ELR (cell line): ENCODE measurements at places on chromosomes 5 and 9.

GRCh38 chr9:109064963-109065702 lies 51.8 kb upstream of the CTNNAL1 start:
- peak; percentile 94 for DNase-seq

DNA sequence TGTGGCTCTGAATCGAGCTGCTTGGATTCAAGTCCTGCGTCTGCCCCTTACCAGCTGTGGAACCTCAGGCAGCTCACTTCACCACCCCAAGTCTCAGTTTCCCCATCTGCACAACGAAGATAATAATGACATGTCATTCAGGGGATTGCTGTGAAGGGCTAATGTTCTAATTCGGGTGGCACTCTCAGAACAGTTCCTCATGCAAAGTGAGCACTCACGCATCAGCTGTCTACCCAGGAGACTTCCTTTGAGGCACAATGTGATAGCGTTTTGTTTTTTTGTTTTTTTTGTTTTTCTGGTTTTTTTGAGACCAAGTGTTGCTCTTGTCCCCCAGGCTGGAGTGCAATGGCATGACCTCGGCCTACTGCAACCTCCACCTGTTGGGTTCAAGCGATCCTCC lies 56.4 kb downstream of the NTNG2 start:
- DNase-seq, result no peak

- DNase-seq, result no peak
These were observed 213.1 kb upstream of the ACO1 start for GRCh38 chr9:32171339-32171738.

DNA sequence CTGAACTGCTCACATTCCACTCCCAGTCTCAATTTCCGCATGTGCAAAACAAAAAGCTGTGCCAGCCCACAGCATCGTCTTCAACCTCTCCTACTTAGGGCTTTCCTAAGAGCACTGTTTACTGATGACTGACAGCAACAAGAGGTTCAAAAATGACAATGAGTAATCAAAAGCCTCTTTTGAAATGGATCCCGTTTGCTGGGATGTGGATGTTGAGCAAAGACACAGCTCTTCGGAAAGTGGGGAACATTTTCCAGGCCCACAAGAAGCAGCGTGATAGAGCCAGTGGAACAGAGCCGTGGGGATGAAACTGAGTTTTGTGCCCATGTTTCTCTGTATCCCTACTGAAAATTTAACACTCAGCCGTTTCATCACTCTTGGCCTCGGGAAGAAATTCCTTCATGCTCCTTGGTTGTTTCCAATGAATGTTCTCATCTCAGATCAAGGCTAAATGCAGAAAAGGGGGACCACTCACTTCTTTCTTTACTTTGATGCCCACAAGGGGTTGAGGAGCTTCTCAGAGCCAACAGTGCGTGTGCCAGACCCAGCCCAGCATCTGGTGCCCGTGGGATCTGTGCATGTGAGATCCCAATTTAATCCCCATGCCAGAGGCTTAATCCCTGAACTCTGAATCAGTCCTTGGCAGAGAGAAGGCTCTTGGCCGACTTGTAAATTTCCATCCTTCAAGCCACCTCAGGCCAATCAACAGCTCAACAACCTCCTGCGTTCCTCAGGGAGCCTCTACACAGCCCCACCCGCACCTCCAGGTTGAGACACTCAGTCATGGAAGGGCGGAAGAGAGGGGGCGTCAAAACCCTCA lies 230.2 kb upstream of the DAPK1 start:
- no peak for DNase-seq

- DNase-seq, result peak; percentile 22
These were observed 8.7 kb downstream of the TAS2R1 start for GRCh38 chr5:9621379-9621903.

GRCh38 chr5:134018154-134018985 lies 13.6 kb upstream of the VDAC1 start:
- peak; percentile 41 for DNase-seq

DNA sequence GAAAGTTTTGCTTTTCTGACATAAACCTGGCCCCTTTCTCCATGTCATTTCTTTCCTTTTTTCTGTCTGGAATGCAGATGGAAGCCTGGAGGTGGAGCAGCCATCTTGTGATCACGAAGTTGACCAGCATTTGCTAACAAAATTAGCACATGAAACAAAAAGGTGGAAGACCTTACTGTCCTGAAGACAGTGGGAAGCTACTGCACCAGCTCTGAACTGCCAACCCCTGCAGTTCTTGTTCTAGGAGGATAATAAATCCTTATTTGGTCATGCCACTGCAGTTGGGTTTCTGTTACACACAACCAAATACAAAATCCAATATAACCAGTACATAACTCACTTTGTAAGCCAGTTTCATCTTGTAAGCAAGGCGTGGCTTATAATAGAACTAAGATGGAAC lies 249.4 kb upstream of the TBCA start:
- DNase-seq, result no peak

- DNase-seq, result no peak
These were observed 148.7 kb downstream of the OXCT1 start for GRCh38 chr5:41721516-41721915.

- no peak for DNase-seq
These were observed 112.5 kb upstream of the CD180 start for GRCh38 chr5:67308988-67309688.

GRCh38 chr9:112258106-112258505 lies 75.3 kb downstream of the PTBP3 start:
- DNase-seq, result no peak

- DNase-seq, result no peak
These were observed 1.3 kb downstream of the CD74 start for GRCh38 chr5:150411245-150411979.

GRCh38 chr5:73896097-73896496 lies 270.1 kb downstream of the ARHGEF28 start:
- DNase-seq, result no peak

DNA sequence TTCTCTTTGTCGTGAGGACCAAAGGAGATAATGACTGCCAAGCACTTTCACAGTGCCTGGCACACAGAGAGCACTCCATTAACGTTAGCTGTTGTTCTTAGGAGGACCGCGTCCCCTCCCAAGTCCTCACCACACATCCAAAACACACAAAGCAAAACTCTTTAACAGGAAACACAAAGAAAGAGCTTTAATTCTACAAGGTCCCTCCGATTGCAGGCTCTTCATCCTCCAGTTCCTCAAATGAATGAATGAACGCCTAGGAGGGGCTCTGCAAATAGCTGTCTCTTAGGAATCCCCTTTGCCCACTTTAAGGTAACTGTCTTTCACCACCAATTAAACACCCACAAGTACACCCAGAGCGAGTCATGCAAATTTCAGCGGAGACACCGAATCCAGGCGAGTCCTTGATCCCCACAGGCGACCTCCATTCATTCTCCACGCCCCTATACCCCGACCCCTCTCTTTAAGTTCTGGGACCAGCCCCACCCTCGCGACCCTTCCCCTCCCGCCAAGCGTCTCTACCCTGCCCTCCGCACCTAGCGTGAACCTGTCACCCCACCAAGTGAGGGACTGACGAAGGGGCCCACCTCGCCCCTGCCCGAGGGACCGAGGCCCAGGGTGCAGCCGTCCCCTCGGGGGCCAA lies 644 bp downstream of the TSC1 start:
- DNase-seq, result peak; percentile 36

- no peak for DNase-seq
These were observed 23.7 kb downstream of the PPP3R2 start for GRCh38 chr9:101571114-101571513.
